ENCODE measurements at places on chromosomes 5 and 9.

- no peak for DNase-seq
These were observed 187.2 kb downstream of the GNAQ start for GRCh38 chr9:77844415-77844814.

- DNase-seq: no peak
These were observed 160.6 kb upstream of the PLCXD3 start for GRCh38 chr5:41670854-41671479.

GRCh38 chr5:77302247-77302646 lies 91.8 kb downstream of the PDE8B start:
- no peak for DNase-seq

DNA sequence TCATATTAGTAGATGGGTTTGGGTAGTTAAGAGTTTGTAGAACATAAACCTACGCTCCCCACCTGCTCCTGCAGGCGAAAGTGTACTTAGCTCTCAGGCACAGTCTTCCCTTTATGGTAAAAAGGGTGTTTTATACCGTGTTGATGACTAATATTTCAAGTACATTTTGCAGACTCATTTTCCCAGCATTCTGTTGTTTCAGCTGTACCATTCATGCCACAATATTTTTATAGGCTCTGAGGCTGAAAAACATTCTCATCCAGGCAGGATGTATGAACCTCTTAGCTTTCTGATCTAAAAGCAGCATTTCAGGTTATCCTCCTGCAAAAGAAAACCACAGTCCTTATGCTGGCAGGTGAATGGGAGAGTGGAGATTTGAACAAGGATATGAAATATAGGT lies 231.4 kb downstream of the NR2F1-AS1 start:
- no peak for DNase-seq

- peak; percentile 16 for DNase-seq
These were observed 50.9 kb downstream of the OSTF1 start for GRCh38 chr9:75139201-75139600.

GRCh38 chr5:58360794-58361193 lies 99.1 kb downstream of the PLK2 start:
- DNase-seq: no peak

- DNase-seq: no peak
These were observed 40.6 kb downstream of the EFNA5 start for GRCh38 chr5:107630184-107630583.

DNA sequence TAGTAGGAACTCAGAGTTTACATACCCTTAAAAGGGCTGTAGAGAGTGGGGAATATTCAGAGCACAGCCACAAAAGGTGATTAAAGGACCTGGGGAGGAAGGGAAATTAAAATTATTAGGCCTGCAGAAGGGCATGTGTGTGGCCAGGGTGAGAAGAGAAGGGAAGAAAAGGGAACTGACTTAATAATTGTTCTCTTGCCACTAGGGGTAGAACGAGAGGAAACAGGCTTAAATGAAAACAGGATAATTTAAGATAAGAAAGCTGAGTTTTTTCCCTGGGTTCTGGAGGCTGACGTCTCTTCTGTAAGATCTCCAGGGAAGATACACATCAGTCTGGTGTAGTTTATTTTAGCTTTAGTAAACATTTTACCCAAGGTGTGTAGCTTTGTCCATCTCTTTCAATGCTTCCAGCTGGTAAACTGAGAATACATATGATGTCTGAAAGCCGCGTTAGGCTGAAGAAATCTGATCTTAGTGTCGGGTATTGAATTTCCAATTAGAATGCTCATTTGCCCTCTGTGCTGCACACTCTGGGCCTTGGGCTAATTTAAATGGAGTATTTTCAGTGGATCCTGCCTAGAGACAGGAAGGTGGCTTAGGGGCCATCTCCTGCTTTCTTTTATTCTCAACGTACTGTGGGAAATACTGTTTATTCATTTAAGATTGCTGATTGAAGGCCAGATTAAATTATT lies 416.8 kb downstream of the TMEM38B start:
- no peak for DNase-seq

- no peak for DNase-seq
These were observed 149.8 kb downstream of the MACIR start for GRCh38 chr5:103408408-103408807.

DNA sequence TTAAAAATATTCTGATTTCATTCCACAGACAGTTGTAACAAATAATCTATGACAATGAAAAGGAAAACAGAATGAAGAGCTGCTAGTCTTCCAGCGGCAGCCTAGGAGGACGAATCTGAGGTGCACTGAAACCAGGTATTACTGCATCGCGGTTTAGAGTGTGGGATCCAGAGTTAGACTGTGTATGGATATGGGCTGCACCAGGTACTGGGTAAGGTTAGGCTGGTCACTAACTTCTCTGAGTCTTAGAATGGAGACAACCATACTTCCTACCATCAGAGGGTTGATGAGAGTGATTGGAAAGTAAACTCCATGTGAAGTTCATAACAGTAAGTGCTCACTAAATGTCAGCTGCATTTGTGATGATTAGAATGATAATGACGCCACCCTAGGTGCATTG lies 158.7 kb downstream of the MYO10 start:
- no peak for DNase-seq

DNA sequence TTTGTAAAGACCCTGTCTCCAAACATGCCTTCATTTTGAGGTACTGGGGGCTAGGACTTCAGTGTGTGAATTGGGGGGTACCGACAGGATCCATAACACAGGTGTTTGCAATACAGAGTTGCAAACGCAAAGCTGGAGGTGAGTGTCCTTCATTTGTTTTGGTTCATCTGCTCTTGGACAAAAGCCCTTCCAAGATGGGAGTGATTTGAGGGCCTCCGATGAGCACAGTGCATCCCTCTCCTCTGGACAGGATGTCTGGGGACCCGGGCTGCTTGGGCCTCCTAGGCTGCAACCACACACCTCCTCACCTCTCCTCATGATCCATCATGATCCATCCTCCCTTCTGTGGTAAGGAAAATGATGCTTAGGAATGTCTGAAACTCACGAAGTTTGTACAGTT lies 23.8 kb downstream of the FGD3 start:
- no peak for DNase-seq

DNA sequence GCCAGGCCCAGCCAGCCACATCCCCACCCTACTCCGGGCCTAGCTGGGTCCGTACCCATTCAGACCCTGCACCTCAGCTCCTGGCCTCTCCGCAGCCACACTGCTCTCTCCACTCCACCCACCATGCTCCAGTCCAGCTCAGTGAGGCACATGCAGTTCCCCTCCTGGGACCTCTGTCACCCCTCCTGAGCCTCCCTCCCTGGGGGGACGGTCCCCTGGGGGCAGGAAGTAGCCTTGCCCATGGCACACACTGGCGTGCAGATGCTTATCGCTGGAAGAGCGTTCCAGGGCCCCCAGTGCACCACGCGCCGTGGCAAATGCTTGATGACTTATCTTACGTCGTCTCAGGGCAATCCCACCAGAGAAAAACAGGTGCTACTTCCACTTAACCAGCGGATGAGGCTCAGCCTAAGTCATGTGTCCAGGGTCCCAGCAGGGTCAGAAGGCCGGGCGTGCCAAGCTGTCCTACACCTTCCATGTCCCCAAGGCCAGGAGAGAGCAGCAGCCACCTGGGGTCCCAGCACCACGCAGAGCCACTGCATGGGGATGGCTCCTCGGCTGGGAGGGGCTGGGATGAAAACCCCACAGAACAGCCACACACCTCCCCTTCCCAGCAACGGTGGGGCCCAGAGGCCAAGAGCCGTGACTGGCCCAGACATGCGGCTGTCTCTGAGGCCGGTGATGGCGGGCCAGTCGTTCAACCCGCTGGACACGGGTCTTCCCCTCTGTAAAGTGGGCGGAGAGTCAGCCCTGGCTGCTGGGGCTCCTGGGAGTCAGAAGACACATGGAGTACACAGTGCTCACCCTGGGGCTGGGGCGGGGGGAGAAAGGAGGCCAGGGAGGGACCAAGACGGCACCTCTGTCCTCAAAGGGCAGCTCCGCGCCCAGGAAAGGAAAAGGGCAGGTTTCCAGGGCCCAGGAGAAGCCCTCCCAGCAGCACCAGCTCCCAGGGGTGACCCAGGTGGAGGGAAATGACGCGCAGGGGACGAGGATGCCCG lies 2.6 kb upstream of the CCDC187 start:
- DNase-seq: no peak

DNA sequence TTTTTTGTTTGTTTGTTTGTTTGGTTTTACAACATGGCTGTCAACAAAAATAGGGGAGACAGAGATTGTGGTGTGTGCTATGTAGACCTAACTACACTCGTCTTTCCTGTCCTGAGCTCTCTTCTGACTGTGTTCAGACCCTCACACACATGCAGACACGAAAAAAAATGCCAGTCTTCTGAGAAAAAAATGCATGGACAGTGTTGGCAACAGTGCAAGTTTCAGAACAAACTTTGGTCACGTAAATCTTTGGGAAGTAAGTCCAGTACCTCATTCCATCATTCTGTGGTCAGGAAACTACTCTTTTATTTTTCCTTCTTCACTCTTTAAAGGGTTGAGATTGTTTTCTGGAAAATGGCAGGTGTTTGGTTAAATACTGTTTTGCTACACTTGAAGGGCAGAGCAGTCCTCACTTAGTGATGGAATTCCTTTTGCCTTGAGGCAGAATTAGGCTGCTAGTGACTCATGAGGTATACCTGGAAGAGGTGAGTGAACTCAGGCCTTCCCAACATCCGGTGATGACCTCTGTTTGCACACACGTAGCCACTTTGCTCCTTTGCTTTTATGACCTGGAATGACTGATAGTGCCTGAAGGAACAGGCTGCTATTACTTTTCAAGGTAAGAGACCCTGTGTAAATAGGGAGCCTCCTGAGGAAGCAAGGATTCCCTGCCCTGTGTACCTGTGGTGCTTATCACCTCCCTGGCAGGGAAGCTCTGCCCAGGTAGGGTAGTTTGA lies 81.6 kb upstream of the TNFAIP8 start:
- no peak for DNase-seq

- no peak for DNase-seq
These were observed 66.6 kb downstream of the ANKHD1 start for GRCh38 chr5:140468188-140468587.

DNA sequence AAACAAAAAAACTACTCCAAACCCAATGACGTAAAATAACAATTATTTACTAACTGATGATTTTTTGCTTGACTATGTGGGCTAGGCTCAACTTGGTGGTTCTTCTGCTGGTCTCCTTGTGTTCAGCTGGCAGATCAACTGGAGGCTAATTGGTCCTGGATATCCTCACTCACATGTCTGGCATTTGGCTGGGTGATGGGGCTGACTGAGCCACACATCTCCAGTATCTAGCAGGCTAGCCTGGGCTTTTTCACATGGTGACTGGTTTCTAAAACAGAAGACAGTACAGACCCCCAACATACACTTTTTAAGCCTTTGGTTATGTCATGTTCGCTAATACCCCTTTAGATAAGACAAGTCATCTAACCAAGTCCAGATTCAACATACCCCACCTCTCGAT lies 104.7 kb upstream of the PRRC1 start:
- no peak for DNase-seq

DNA sequence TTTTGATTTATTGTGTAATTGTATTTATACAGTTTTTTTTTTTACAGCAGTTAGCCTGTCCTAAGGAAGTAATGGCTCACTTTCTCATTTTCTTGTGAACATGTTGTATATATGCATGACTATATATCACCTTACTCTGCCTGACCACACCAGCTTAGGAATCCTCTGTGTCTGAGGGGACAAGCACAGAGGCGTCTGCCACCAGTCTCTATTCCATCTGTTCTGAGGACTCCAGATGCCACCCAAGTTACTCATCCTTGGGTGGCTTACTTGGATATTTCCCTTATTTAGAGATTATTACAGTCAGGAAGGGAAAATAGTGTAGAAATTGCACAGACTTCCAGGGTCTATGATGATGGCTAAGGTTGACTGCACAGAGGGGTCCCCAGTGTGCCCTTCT lies 256.3 kb upstream of the C9orf72 start:
- DNase-seq: no peak

DNA sequence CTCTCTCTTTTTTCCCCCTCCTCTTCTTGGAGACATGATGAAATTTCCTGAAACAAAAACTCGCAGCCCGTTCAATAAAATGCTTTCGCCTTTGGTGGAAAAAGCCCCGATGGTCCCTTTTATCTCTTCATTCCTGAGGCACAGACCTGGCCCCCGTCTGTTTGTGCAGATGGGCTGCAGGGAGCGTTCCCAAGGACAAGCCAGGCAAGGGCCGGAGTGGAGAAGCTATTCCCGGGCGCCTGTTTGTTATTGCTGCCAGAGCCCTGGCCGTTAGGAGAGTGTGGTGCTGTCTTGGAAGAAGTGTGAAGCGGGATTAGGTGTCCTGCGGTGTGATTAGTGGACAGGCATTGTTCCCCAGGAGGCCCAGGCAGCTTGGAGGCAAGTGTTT lies 71.9 kb downstream of the SMIM23 start:
- DNase-seq: no peak

All from CD8-positive, alpha-beta T cell (primary cell).